GM23248 (cell line): ENCODE measurements at places on chromosomes 12 and 14.

DNA sequence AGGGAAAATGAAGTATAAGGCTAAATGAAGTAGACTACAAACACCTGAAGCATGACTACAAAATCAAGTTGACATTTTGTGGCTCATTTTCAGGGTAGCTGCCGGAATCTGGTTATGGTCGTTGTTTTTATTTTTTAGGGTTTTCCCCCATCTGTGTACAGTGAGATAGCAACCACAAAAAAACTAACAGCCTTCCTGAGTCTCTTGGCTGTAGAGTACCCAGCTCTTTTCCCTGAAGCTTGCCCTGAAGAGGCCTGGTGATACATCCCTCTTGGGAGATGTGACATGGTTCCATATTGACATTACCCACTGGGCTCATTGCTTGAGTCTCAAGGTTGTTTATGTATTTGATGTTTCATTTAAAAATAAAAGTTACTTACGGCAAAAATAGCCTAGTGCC is 424.0 kb downstream of the ZFP36L1 start:
- DNase-seq: no peak

DNA sequence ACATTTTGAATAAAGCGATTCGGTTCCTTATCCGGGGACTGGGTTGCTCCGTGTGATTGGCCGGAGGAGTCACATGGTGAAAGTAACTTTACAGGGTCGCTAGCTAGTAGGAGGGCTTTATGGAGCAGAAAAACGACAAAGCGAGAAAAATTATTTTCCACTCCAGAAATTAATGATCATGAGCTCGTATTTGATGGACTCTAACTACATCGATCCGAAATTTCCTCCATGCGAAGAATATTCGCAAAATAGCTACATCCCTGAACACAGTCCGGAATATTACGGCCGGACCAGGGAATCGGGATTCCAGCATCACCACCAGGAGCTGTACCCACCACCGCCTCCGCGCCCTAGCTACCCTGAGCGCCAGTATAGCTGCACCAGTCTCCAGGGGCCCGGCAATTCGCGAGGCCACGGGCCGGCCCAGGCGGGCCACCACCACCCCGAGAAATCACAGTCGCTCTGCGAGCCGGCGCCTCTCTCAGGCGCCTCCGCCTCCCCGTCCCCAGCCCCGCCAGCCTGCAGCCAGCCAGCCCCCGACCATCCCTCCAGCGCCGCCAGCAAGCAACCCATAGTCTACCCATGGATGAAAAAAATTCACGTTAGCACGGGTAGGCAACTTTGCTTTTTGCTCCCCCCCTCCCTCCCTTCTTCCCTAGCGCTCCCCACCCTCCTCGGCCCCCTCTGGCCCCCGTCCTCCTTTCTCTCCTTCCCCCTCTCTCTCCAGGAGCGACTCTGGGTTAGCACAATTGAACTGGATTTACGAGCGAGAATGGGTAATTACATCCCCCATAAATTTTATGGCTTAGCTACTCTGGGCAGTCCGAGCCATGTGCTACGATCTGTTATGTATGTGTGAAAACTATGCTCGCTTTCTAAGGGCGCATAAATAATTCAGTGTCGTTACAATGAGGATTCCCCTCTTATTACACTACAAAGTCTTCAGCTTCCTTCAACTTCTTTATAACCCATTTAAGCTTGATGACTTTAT is at the start of gene HOXC4:
HOXC4 (plus strand) TSS at position 85 of the 991 bp plus-strand sequence; CDS start at position 173, 88 bp downstream.
- DNase-seq: peak; percentile 77

- no peak for DNase-seq
These were observed 30.3 kb upstream of the CLIP1 start for GRCh38 chr12:122452701-122453285.

DNA sequence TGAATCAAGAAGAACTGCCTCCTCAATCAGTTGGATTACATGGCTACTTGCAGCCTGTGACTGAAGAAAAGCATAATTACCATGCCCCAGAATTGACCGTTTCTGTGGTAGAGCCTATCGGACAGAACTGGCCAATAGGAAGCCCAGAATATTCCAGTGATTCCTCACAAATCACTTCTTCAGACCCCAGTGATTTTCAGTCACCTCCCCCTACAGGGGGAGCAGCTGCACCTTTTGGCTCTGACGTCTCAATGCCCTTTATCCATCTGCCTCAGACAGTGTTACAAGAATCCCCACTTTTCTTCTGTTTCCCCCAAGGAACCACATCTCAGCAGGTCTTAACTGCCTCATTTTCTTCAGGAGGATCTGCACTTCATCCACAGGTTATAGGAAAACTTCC is 80.8 kb downstream of the RAD52 start:
- no peak for DNase-seq
